Endothelial cell (in vitro differentiated cells): ENCODE measurements at places on chromosomes 12 and 14. TPM values are rescaled to one million over a fixed set of nuclear protein-coding genes. Genes with fewer than 3 reads are reported as not detected.

DNAL1 gene
- 13.1 TPM for total RNA-seq

RIMKLB gene
- 101 TPM for total RNA-seq

GLS2 gene
- 0.21 TPM for total RNA-seq

LRIG3 gene
- total RNA-seq, result 103 TPM

STON2 gene
- 66.8 TPM for total RNA-seq

INHBC gene
- total RNA-seq, result not detected

GATC gene
- total RNA-seq, result 25.5 TPM

HOXC4 gene
- total RNA-seq, result not detected

AKAP5 gene
- total RNA-seq, result 6.1 TPM

NDRG2 gene
- total RNA-seq, result 45.9 TPM

OR4K5 gene
- total RNA-seq, result not detected

DENR gene
- total RNA-seq, result 79.7 TPM

RNF10 gene
- 157 TPM for total RNA-seq

P2RX2 gene
- total RNA-seq, result not detected

NXPH4 gene
- not detected for total RNA-seq

CKAP4 gene
- 76.7 TPM for total RNA-seq

KRT5 gene
- not detected for total RNA-seq

CD163L1 gene
- 0.69 TPM for total RNA-seq

TPPP2 gene
- 0.62 TPM for total RNA-seq

PIWIL1 gene
- not detected for total RNA-seq

CCDC177 gene
- not detected for total RNA-seq

P3H3 gene
- total RNA-seq, result 48.8 TPM

PLA2G1B gene
- total RNA-seq, result not detected

AQP2 gene
- 0.05 TPM for total RNA-seq

LMO3 gene
- not detected for total RNA-seq

IFI27 gene
- 3.8 TPM for total RNA-seq

CACNB3 gene
- total RNA-seq, result 83.1 TPM

RASAL1 gene
- total RNA-seq, result 0.21 TPM

PRIMA1 gene
- 0.08 TPM for total RNA-seq

PZP gene
- 2.2 TPM for total RNA-seq

RERG gene
- total RNA-seq, result 2.5 TPM

PRPH gene
- total RNA-seq, result not detected

CCND2 gene
- total RNA-seq, result 88.1 TPM

CLEC1B gene
- total RNA-seq, result not detected

GPR84 gene
- total RNA-seq, result 0.41 TPM

RIPK3 gene
- 2.6 TPM for total RNA-seq

DNAJC22 gene
- total RNA-seq, result 1.8 TPM

PTPN6 gene
- 22.1 TPM for total RNA-seq

KRAS gene
- total RNA-seq, result 54.2 TPM

DRAM1 gene
- total RNA-seq, result 26.9 TPM

CAPZA3 gene
- not detected for total RNA-seq
